ENCODE measurements at places on chromosomes 5 and 9. TPM values are rescaled to one million over a fixed set of nuclear protein-coding genes. Genes with fewer than 3 reads are reported as not detected.

Gene LCN10
- total RNA-seq, result not detected

Gene FOXD4L3
- total RNA-seq, result not detected

Gene HTR1A
- total RNA-seq, result not detected

Gene GFI1B
- not detected for total RNA-seq

Gene LAMC3
- 0.12 TPM for total RNA-seq

Gene CARTPT
- total RNA-seq, result not detected

DNA sequence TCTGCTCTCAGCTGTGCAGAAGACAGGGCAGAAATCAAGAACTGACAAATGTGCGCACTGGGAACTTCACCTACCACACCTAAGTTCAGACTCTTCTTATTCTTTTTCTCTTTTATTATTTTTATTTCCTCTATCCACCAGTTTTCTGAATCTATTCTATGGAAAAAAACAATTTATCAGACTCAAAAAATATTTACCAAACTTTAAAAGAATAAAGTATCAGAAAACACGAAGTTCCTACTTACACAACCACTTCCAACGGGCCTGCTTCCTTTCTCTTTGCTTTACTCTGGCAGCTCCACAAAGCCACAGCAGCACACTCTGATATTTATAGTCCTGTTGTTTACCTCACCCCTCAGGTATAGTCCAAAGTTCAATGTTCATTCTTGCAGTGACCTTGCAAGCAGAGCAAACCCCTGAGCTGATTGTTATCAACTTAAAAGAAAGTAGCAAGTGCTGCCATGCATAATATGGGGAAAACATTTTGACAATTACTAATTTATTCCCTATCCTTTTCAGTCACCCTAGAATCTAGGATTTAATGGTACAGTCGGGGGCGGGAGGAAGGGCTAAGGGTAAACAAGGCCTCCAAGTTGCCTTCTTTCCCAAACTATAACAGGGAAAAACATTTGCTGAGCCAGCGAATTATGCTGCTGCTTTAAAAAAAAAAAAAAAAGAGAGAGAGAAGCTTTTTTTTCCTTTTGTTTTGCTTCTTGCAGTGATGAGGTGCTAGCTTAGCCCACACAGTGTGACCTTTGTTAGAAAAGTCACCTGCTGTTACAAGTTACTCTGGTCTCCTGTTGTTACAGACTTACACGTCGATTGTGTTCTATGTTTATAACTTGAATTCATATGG lies at the start of gene SELENOP:
TSS of gene SELENOP (minus strand) at position 302 of the 856 bp plus-strand sequence. CDS start 3,539 bp downstream, outside the sequence.
- H3K27ac ChIP-seq, result no peak within 1 kb of the TSS
- no peaks in the 10 kb centered on the region for H3K27me3 ChIP-seq
- no peak within 1 kb of the TSS for H3K4me3 ChIP-seq
- DNase-seq, result peak; percentile 8
- no peaks in the 10 kb centered on the region for H3K36me3 ChIP-seq

DNA sequence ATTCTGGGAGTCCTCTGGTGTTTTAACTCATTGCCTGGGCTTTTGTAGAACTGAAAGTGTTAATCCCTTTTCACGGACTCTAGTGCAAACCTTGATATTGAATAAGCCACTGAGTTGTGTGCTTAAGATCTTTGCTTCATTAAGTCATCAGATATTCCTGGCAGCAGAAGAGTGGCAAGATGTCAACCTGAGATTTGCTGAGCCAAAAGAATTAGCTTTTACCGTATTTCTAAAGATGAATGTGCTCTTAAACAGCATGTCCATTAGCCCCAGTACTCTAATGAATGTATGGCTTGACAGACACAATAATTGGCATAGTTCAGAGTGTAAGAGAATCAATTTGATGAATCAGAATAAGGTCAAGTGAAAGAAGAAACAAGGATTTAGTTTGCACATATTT lies 87.2 kb upstream of the CDH6 start:
- H3K36me3 ChIP-seq, result no peaks in the 10 kb centered on the region
- H3K4me1 ChIP-seq, result no peaks in the 10 kb centered on the region
- H3K27ac ChIP-seq, result no peak overlapping the region
- H3K27me3 ChIP-seq, result no peaks in the 10 kb centered on the region

DNA sequence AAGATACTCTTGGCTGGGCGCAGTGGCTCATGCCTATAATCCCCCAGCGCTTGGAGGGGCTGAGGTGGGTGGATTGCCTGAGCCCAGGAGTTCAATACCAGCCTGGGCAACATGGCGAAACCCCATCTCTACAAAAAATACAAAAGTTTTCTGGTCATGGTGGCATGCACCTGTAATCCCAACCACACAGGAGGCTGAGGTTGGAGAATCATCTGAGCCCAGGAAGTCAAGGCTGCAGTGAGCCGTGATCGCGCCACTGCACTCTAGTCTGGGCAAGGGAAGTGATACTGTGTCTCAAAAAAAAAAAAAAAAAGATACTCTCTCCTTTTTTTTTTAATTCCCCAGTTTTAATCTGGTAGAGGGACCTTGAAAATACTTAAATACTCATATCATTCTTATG lies 15.0 kb downstream of the ANKRD33B start:
- H3K4me3 ChIP-seq, result no peak overlapping the region
- H3K27me3 ChIP-seq, result no peaks in the 10 kb centered on the region
- no peak for DNase-seq
- no peak overlapping the region for H3K27ac ChIP-seq

DNA sequence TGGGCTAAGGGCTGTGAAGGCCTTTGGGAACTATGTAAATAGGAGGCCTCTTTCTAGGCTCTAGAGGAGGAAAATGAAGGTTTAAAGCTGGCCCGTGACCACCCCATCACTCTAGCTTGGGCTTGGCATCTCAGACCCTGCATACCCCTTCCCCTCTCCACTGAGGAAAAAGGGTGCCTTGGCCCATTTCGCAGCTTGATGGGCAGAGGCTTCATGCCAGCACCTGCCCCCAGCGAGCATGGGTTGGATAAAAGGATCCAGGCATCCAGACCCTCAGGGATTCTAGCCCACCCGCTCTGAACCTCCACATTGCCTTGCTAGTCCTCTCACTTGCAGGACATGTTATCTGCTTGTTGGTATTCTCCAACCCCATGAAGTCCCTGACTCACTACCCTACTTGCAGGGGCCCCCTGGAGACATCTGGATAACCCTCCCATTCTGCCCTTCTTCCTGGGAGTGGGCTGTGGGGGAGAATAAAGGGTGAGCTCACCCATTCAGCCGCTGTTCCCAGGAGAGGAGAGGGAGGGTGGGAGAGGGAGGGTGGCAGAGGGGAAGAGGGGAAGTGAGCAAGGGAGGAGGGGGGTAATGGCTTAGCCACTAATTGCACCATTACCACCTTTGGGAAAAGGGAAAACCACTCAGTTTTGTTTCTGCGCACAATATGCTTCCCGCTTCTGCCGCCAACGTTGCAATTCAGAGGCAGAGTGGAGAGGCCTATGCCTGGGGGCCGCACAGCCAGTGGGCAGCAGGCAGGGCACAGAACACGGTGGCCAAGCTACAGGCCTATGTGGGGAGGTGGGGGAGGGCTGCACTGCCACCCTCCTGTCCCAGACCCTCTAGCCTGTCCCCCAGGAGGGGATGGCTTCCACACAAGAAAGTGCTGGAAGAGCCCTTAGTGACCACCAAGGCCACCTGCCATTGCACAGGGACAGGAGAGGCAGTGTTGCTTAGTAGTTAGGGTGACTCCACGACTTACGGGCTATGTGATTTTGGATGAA lies 2.1 kb upstream of the CAMK2A start:
- H3K36me3 ChIP-seq, result no peaks in the 10 kb centered on the region
- no peak overlapping the region for H3K4me3 ChIP-seq
- no peaks in the 10 kb centered on the region for H3K4me1 ChIP-seq
- no peak for DNase-seq

GRCh38 chr9:79779901-79780300 lies 208.1 kb downstream of the TLE4 start:
- H3K27me3 ChIP-seq, result no peaks in the 10 kb centered on the region
- no peak overlapping the region for H3K4me3 ChIP-seq
- no peaks in the 10 kb centered on the region for H3K4me1 ChIP-seq
- no peaks in the 10 kb centered on the region for H3K36me3 ChIP-seq
- DNase-seq, result no peak
- H3K27ac ChIP-seq, result no peak overlapping the region

- peaks cover 3% of the 10 kb centered on the region for H3K27me3 ChIP-seq
- no peak overlapping the region for H3K4me3 ChIP-seq
Measured at GRCh38 chr5:138657360-138657759, 82.2 kb upstream of the HSPA9 start.

- no peaks in the 10 kb centered on the region for H3K4me1 ChIP-seq
- H3K27ac ChIP-seq, result no peak overlapping the region
- no peak overlapping the region for H3K4me3 ChIP-seq
Measured at GRCh38 chr5:57249265-57249874, 75.5 kb downstream of the GPBP1 start.

GRCh38 chr9:78940121-78940855 lies 631.5 kb upstream of the TLE4 start:
- no peak overlapping the region for H3K4me3 ChIP-seq
- no peak for DNase-seq
- no peaks in the 10 kb centered on the region for H3K27me3 ChIP-seq
- H3K4me1 ChIP-seq, result no peaks in the 10 kb centered on the region
- H3K27ac ChIP-seq, result no peak overlapping the region

- H3K4me1 ChIP-seq, result no peaks in the 10 kb centered on the region
- H3K36me3 ChIP-seq, result no peaks in the 10 kb centered on the region
- H3K4me3 ChIP-seq, result no peak overlapping the region
- H3K27me3 ChIP-seq, result no peaks in the 10 kb centered on the region
Measured at GRCh38 chr9:21711504-21711903, 90.9 kb upstream of the MTAP start.

DNA sequence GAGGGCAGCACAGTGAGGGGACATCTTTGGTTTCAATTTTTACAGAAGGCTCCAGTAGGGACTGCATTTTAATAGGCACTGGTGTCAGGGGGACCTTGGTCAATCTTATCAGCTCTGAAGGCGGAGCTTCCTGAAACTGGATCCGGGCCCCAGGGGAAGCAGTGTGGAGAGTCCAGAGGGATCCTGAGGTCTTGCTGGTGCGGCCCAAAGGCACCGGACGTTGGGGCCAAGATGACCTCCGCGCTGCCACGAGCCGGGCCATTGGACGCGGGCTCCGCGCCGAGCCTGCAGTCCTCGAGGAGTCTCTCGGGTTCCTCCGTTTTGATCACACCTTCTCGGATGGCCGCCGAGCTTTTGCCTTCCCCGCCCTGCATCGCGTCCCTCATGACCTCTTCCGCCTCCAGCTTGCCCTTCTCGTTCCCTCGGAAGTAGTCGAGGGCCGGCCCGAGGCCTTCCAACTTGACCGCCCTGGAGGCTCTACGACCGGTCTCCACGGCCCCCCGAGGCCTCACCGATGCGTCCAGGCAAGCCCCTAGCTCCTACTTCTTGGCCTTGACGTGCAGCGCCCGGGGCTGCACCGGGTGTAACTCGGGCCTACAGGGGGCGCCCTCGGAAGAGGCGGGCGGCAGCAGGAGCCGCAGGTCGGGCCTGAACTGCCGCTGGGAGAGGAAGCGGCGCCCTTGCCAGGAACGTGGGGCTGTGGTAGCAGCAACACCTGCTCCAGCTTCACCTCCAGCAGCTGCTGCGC lies 18.8 kb downstream of the C5orf52 start:
- no peaks in the 10 kb centered on the region for H3K27me3 ChIP-seq
- no peak overlapping the region for H3K27ac ChIP-seq
- no peak overlapping the region for H3K4me3 ChIP-seq
- DNase-seq, result no peak

DNA sequence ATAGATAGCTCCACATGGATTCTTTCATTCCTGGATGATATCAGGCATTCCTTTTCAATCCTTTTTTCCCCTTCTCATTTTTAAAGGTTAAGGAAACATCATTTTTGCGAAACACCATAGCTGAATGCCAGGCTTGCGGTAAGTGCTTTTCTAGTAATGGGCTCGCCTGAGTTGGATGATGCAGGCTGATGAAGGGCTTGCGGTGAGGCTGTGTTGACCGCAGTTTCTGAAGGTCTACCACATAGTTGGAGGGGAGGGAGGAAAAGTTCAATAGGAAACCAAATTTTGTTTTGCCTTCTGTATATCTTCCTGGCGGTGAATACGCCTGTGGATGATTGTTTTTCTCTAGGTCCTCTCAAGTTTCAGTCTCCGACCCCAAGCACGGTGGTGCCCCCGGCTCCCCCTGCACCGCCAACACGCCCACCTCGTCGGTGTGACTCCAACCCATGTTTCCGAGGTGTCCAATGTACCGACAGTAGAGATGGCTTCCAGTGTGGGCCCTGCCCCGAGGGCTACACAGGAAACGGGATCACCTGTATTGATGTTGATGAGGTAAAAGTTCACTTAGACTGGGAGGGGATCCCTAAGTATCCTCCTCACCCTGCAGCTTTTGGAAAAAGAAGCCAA lies 24.3 kb downstream of the THBS4 start:
- H3K36me3 ChIP-seq, result no peaks in the 10 kb centered on the region
- no peak overlapping the region for H3K4me3 ChIP-seq
- H3K27ac ChIP-seq, result no peak overlapping the region
- peaks cover 3% of the 10 kb centered on the region for H3K27me3 ChIP-seq
- DNase-seq, result no peak
- H3K4me1 ChIP-seq, result no peaks in the 10 kb centered on the region

GRCh38 chr9:34459941-34460340 lies 1.3 kb downstream of the DNAI1 start:
- H3K27ac ChIP-seq, result no peak overlapping the region
- no peak overlapping the region for H3K4me3 ChIP-seq
- peaks cover 16% of the 10 kb centered on the region for H3K4me1 ChIP-seq
- peaks cover 5% of the 10 kb centered on the region for H3K27me3 ChIP-seq

DNA sequence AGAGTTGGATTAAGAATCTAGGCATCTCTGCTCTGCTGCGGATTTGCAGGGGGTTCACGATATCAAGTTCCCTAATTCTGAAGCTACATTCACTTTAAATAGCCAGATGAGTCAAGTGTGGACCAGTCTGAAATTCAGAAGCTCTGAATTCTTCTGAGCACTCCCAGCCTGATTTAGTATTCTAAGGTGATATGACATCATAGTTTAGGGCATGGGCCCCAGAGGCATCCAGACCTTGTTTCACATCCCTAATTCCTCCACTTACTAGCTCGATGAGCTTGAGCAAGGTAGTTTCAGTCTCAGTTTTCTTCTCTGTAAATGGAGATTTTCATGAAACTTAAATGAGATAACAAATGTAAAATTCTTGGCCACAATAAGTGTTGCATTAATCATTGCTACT lies 65.2 kb downstream of the TMEM167A start:
- H3K27ac ChIP-seq, result no peak overlapping the region
- H3K4me3 ChIP-seq, result no peak overlapping the region
- DNase-seq, result no peak
- H3K27me3 ChIP-seq, result no peaks in the 10 kb centered on the region
- H3K4me1 ChIP-seq, result no peaks in the 10 kb centered on the region

DNA sequence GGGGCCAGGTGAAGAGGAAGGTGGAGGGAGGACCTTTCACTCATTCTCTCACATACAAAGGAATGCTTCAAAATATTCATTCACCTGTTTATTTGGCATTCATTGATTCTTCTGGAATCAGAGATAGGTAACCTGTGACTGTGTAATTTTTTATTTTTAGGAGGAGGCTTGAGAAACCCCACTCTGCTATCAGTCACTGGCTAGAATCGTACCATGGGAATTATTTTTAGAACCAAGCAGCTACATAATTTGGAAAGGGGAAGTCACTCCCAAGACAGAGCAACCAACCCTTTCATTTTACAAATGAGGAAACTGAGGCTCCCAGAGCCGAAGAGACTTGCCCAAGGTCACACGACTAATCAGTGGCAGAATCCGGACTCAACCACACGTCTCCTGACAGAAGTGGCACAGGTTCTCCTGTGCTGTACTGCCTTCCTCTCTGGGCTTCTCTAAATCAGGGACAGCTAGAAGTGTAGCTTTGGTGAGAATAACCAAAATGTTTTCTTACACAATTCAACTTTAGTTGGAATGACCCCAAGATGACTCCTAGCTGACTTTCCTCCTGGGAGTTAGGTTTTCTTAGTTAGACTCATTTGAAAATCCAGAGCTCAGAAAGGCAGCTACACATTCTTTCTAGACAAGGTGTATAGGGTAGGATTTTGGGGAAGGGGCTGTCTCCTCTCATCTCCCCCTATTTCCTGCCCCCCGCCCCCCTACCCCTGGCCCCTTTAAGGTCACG lies 264.3 kb upstream of the PANK3 start:
- H3K4me3 ChIP-seq, result no peak overlapping the region
- no peaks in the 10 kb centered on the region for H3K36me3 ChIP-seq
- no peaks in the 10 kb centered on the region for H3K27me3 ChIP-seq
